ENCODE measurements at places on chromosomes 6 and 20.

GRCh38 chr6:15588971-15589634, 73.7 kb downstream of the DTNBP1 start:
- DNase-seq: peak; percentile 47

GRCh38 chr6:33297406-33297955, 1.3 kb downstream of the RGL2 start:
- DNase-seq: no peak

DNA sequence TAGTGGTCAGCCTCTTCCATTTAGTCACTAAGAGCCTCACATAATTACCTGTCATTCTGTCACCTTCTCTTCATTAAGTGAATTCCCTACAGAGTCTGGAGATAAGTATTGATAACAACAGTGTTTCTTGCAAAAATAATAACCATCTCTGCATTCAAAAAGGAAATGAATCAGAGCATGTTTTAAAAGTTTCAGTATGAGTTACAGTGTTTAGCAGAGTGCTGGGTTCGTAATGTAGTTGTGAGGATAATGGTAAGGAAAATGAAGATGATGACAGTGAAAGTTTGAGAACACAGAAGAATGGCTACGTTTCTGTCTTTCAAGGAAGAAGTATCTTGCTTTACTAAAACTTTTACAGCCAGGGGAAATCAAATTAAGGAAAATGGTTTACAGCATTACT, 31.3 kb downstream of the GPRC6A start:
- no peak for DNase-seq

DNA sequence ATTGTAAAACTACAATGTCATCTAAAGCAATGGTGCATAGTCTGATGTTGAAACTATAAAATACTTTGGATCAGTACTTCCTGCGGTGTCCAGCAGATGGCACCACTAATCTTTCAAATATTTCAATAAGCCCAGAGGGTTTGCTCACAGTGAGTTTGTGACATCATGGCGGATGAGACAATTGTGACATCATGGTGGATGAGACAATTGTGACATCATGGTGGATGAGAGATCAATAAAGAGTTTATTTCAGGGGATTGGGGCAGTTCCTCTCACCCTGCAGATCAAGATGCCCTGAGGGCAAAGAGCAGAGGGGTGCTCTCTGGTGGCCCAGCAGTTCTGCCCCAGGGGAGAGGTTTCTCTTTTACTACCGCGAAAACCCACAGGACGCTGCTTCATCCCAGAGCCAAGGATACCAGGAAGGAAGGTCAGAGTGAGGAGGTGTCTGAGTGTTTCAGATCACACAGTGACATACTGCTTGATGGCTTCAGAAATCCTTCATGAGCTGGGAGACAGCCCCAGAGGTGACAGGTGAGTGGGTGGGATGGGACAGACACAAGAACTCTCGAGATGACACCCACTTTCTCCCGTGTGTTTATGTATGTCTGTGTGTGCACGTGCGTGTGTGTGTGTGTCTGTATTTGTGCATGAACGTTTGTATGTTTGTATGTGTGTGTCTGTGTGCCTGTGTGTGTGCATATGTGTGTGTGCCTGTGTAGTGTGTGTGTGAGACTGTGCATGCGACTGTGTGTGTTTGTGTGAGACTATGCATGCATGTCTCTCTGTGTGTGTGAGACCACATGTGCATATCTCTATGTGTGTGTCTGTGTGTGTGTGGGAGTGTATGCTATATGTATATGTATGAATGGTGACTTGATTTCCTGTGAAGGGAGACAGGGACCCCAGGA, 7.3 kb upstream of the ULBP2 start:
- DNase-seq: peak; percentile 43

DNA sequence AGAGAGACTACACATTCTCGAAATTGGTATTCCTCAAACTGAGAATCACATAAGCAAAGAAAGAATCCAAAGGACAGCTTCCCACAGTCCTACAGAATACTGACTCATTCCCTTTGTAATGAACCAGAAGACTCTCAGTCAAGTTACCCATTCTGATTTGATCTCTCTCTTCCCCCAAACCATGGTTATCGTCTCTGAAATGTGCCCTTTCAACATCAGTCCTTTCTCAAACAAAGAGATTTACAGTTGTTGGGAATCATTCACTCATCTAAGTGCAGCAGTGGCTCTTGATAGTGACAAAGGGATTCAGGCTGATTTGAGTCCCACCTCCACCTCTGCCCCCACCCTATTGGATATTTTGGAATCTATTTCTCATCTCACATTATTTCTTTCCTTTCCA, 15.0 kb upstream of the RSPO3 start:
- DNase-seq: no peak

- DNase-seq: no peak
Measured at GRCh38 chr6:41593406-41593805, 44.9 kb upstream of the MDFI start.

- no peak for DNase-seq
Measured at GRCh38 chr6:12163744-12164507, 126.2 kb upstream of the EDN1 start.

GRCh38 chr6:85421181-85421580, 28.7 kb upstream of the NT5E start:
- no peak for DNase-seq

GRCh38 chr6:42071881-42072583, 21.7 kb downstream of the TAF8 start:
- no peak for DNase-seq

DNA sequence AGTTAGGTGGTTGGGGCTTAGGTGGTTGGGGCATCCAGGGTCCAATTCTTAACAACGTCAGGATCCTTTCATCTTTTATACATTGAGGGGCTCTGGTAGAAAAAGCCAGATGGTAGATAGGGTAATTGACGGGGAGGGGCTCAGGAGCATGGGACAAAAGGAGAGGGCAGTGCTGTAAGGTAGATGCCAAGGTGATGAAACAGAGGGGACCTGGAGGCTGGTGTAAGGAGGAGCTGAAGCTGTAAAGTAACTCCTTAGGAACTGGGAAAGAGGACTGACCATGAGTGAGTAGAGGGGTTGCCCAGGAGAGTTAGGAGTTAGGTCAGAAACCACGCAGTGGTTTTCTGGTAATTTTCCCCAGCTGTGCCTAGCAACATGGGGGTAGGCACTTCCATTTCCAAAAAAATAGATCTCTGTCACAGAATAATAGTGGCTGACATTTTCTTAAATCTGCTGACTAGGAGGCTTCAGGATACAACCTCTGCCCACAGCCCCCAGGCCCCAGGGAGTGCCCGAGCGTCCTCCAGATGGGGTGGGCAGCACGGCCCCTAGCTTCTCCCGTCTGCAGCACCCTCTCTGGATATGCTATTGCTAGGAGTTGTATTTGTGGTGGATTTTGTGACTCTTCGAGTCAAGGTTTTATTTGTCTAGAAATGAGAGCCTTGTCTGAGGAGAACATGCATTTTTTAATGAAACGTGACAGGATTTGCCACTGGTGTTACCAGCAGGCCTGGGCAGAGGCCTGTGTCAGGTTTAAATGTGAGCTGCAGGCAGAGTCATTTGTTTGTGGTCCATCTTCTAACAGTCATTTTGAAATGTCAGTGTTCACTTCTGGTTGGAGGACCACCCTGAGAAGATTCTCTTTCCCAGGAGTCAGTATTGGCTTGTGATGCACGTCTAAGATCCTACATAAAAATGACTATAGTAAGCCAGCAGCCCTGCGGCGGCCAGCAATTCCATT, 44.6 kb downstream of the TULP4 start:
- DNase-seq: no peak

DNA sequence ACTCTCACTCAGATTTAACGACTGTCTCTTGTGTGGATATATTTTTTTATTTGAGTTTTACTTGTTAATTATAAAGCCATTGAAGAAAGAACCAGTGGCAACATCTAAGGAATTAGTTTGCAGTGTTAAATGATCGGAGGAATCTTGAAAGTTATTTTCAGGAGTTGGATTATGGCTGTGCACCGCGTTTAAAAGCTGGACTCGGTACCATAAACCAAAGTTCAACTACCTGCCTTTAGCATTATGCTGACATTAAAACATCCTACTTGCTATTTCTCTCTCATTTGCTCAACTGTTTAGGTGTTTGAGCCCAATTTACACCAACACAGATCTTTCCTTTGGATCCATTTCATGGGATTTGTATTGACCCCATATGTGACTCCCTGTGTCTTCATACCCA, 289.4 kb upstream of the SASH1 start:
- no peak for DNase-seq

GRCh38 chr20:4443016-4443415, 278.7 kb upstream of the PRND start:
- no peak for DNase-seq

GRCh38 chr6:107871976-107872375, 47.9 kb upstream of the SCML4 start:
- no peak for DNase-seq

- DNase-seq: no peak
Measured at GRCh38 chr20:62933966-62934365, 4.0 kb upstream of the GID8 start.

GRCh38 chr6:26155061-26155930, 68.1 kb downstream of the HFE start:
- no peak for DNase-seq

DNA sequence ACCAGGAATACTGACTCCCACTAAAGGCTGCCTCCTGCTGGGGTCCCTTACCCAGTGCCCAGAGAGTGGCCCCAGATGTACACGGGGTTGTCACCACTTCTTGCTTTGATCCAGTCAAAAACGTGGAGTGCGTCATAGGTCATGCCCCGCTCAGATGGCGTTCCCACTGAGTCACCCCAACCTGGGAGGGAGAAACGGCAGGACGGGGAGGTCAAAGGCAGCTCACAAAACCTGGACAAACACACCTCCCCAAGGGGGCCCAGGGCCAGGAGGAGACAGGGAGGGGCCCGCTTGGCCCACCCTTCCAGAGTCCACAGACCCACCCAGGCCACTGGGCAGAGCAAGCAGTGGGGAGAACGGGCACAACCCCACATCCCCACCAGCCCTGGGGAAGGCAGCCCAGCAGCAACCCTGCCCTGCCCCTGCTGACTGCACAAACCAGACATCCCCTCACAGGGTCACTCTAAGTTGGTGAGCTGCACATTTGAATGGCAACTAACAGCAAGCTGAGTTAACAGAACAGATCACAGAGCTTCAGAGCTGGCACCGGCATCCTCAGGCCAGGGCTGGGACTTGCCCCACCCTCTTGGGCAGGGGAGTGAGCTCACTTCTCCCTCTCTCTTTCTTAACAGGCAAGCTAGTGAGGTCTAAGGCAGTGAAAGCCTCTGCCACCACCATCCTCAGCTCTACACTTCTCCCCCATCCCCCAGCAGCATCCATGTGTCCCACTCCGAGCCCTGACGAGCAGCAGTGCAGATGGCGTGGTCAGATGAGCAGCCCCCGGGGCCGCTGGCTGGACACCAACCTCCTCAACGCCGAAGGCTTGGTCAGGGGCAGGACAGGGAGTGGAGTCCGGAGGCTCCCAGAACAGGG, 61.7 kb downstream of the PYGB start:
- peak; percentile 69 for DNase-seq

DNA sequence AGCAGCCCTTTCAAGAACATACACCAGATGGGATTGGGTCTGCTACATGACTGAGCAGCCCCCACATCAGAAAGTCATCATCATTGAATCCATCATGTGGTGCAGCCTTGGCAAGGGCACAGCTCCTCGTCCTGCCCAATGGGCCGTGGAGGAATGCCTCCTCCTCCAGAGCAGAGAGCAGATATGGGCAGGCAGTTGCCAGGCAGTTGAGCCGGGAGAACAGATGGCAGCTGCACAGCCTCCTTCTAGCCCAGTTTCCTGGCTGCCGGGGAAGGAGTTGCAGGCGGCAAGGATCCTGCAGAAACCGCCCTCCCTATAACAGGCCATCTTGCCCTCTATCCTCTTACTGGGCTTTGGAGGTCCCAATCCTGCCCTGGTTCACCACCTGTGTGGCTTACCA, 11.9 kb upstream of the ZFAND3 start:
- DNase-seq: no peak

GRCh38 chr6:42403831-42404230, 47.9 kb downstream of the TRERF1 start:
- no peak for DNase-seq

DNA sequence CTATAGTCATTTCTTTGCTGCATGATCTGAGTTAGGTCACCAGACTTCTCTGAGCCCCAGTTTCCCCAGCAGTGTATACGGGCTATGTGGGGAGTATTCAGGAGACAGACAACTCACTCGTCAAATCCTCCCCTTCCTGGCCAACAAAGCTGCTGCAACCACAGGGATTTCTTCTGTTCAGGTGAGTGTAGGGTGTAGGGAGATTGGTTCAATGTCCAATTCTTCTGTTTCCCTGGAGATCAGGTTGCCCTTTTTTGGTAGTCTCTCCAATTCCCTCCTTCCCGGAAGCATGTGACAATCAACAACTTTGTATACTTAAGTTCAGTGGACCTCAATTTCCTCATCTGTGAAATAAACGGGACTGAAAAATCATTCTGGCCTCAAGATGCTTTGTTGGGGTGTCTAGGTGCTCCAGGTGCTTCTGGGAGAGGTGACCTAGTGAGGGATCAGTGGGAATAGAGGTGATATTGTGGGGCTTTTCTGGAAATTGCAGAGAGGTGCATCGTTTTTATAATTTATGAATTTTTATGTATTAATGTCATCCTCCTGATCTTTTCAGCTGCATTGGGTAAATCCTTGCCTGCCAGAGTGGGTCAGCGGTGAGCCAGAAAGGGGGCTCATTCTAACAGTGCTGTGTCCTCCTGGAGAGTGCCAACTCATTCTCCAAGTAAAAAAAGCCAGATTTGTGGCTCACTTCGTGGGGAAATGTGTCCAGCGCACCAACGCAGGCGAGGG, 594 bp upstream of the CDKN1A start:
- peak; percentile 3 for DNase-seq

- DNase-seq: no peak
Measured at GRCh38 chr6:75800708-75801505, 51.9 kb downstream of the MYO6 start.

GRCh38 chr6:165961233-165961632, 206.4 kb downstream of the TBXT start:
- DNase-seq: no peak

- peak; percentile 32 for DNase-seq
Measured at GRCh38 chr6:11672256-11672655, 106.3 kb downstream of the ADTRP start.

DNA sequence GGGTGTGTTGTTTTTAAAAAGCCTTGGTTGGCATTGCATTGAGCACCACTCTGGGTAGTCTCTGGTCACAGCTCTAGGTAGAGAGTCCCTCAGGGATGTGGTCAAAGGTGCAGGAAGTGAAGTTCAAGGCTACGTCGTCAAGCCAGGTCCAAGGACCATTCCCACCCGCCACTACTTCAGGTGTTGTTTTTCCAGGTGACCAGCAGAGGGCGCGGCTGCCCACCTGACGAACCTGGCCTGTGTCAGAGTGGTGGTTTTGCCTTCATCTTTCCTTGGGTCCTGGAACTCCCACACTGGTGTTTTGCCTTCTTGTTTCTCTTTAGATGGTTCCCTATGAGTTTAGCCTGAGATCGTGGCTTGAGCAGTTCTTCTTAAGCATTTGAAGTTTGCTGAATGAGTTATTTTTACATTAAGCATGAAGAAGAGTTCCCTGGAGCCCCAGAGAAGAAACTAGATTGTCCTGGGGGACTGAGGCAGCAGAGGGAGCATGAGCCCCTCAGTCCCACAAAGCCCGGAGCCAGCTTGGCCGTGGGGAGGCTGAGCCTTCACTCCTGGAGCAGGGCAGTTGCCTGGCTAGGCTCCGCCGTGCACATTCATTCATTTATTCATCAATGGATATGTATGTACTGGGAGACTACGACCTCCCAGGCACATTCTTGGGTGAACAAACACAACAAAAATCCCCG, 5.6 kb upstream of the PHACTR3 start:
- DNase-seq: no peak

GRCh38 chr20:63955827-63956663, at the start of gene UCKL1:
UCKL1 (minus strand) TSS chr20:63956416; CDS start chr20:63956372, 44 bp downstream.
- peak; percentile 77 for DNase-seq

Measured in astrocyte (in vitro differentiated cells and primary cell).